CD8-positive, alpha-beta memory T cell (primary cell): ENCODE measurements at places on chromosomes 11 and 22.

DNA sequence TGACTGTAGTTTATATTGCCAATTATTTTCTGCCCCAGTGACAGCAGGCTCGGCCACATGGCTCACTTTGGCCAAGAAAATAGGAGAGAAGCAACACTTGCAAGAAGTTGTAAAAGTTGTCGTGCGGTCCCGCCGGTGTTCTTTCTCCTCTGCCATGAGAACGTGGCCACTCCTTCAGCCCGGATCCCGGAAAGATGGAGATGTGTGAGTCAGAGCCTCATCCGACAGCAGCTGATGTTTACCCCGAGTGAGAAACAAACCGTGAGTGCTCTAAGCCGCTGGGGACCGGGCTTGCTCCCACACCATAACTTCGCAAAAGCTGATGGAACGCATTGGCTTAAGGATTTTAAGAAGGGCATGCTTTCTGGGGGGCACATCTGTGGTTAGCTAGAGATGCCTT, 157.0 kb downstream of the CACNA1I start:
- no peak for DNase-seq

GRCh38 chr11:102497061-102497460, 33.5 kb downstream of the MMP7 start:
- DNase-seq: no peak

GRCh38 chr11:130150790-130151189, 8.8 kb upstream of the ST14 start:
- DNase-seq: no peak

GRCh38 chr22:36765943-36766450, 9.9 kb downstream of the IFT27 start:
- DNase-seq: no peak

DNA sequence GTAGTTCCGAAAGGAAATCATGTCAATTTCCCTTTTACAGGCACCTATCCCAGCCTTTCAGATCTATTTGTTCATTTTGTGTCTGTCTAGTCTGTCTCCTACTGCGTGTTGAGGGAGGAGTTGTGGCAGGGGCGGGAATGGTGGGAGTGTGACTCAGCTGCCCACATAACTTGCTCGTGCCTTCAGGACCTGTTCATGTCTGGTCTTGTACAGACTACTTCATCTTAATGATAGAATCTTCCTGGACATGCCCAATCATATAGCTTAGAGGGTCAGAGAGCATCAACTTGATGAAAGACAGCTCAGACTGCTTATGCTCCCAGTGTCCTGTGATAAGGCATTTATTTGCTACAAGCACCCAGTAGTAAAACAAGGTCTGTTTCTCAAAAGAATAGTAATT, 61.0 kb upstream of the BIRC3 start:
- no peak for DNase-seq

DNA sequence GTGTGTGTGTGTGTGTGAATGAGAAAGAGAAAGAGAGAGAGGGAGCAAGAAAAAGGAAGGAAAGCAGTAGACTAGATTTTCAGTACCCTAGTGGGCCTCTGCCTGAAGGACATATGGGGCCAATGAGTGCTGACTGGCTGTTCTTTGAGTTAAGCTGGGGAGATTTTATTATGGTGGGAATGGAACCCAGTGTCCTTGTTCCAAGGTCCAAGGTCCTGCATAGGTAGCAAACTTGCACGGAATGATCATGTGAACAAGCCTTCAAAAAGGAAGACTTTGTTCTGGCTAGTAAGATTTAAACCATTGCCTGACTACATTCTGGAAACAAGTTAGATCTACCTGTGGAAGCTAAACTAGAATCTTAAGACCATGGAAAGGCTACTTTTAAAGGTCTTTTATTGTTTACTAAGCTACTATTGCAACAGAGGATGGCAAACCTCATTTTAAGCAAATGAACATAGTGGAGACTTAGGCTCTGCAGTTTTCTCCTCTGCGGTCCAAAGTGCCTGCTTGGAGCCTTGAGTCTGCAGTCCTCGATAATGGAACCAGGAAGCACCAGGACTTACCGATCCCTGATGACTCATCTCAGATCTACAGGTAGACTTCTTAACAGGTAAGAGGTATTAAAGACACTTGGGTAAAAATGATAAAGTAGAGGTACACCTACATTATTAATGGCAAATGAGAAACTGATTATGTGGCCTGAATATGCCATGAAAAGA, 10.2 kb upstream of the GRAMD1B start:
- DNase-seq: no peak

- no peak for DNase-seq
Observed at GRCh38 chr22:47337161-47337621, 574.7 kb downstream of the TBC1D22A start.

DNA sequence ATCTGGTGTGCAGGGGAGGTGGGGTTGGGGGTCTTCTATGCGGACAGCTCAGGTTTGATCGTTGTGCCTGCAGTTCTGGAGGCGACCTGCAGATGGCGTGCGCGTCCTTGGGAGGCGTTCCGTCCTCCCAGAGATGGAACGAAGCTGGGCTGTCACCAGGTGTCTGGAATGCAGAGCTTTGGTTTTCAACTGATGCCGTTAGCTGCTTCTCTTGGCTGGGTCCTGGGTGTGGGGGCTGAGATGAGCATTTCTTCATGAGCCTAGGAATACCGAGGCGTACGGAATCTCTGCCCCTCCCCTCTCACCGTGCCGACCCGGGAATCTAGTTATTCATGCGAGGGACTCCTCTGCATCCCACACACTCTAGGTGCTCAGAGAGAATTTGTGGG, 98.6 kb downstream of the CEP164 start:
- peak; percentile 75 for DNase-seq

DNA sequence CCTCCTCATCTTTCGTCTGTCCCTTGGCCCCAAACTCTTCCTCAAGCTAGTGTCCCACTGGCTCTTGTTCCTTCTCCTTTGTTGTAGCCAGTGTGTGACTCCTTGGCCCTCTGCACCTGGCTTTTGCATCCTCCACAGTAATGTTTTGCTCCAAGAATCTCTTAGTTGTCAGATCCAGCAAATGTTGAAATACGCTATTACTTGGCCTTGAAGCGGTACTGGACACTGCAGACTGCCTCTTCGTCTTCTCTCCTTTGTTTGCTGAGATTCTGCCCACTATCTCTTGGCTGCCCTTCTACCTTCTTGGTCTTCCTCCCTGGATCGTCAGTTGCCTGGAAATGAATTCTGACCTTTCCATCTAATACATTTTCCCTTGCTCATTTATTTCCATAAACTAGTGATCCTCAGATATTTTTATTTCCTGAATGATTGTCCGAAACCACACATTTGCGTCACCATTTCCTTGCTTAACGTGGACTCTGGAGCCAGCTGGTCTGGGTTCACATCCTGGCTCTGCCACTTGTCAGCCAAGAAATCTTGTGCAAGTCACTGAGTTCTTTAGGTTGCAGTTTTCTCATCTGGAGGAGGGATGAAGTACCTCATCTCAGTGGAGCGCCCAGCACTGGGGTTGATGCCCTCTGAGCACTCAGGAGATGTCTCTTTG, 113.6 kb downstream of the LDLRAD3 start:
- no peak for DNase-seq

DNA sequence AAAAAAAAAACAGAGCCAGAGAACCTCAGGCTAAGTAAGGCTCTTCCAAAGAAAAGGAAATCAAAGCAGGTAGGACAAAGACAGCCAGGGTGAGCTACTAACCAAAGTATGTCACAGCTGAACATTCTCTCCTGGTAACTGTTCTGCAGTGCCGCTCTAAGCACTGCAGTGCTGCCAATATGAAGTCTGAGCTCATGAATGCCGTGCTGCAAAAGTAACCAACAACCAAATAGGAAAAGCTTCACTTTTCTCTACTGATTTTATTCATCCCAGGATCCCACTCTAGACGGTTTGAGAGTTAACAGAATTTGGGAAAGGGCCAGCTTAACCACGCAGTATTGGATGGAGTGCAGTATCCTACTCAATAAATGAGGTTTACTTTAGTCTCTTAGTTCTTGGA, 3.5 kb downstream of the SIK3 start:
- no peak for DNase-seq
